RCC 7860 (cell line): ENCODE measurements at places on chromosomes 7 and 10.

DNA sequence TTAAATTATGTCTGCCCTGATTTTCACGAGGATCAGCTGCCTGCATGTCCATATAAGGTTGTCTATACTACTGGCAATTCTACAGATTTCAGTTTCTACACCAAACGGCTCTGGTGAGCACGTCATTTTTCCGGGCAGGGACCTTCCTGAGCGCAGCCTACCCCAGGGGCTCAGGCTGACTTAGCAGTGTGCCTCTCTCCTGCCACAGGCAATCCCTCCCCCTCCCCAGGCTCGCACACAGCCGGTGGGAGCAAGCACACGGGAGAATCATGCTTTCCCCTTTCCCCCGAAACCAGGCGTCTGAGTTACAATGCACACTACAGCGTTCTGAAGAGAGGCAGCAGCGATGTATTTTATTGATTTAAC, 1.7 kb downstream of the KLF6 start:
- DNase-seq = peak; percentile 72

DNA sequence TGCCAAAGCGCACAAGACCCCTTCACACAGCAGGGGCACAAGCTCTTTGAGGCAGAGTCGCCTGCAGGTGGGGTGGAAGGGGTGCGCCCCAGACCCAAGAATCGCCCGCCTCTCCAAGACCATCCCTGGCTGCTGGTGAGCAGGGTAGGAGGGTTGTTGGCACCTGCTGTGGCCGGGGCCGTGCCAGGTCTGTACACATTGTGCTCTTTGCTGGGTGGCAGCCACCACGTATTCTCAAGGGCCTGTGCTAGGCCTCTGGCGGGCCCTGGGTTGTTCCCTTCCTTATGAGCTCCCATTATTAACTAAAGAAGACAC, 84.4 kb downstream of the LHPP start:
- DNase-seq = no peak

- peak; percentile 61 for DNase-seq
Measured at GRCh38 chr7:34320926-34321661, 336.9 kb upstream of the NPSR1 start.

DNA sequence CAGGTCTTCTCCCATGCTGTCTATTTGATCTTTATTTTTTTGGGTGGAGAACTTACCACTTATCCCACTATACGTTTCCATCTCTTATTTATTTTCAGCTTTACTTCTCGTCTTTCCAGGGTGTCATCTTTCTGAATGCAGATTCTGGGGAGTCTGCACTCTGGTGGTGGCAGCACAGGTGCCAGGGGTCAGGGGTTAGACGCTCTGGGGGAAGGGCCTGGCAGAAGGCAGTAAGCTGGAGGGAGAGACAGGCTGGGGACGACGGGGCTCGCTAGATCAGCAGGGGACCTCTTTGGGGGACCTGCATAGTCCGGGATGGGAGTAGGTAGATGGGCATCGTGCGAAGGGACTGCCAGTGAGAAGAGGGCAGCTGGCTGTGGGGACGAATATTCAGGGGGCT, 22.3 kb downstream of the CHST12 start:
- no peak for DNase-seq

DNA sequence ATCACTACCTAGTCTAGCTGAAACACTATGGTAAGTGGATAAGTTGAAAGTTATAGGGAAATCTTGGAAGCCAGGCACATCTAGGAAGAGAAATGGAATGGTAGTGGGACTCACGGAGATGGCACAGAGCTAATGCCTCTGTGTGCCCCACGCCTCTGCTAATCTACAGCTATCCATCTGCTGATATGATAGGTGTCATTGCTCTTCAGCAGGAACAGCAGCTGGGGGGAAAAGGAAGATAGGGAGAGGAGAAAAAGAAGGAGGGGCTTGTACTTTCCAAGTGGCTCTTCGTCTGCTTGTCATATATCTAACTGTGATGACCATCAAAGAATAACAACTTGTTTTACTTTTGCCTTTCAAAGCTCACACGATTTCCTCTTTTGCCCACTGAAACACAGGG, 1199.1 kb upstream of the SORCS1 start:
- no peak for DNase-seq

GRCh38 chr7:91090684-91091083, 173.5 kb upstream of the FZD1 start:
- no peak for DNase-seq

GRCh38 chr10:13338390-13339110, 9.5 kb downstream of the SEPHS1 start:
- DNase-seq = no peak

GRCh38 chr7:128321044-128321422, 22.7 kb downstream of the RBM28 start:
- no peak for DNase-seq

- no peak for DNase-seq
Measured at GRCh38 chr10:84158550-84158949, 15.1 kb upstream of the GPR15LG start.

DNA sequence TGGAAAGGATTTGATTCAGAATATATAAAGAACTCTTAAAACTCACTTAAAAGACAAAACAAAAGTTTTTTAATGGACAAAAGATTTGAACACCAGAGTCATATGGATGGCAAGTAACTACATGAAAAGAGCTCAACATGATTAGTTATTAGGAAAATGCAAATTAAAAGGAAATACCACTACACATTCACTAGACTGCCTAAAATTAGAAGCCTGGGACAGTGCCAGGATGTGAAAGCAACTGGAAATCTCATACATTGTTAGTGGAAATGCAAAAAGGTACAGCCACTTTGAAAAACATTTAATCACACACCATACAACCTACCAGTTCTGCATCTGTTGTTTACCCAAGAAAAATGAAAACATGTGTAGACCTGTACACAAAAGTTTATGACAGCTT, 48.8 kb downstream of the RALA start:
- DNase-seq = no peak

GRCh38 chr10:13105184-13105583, 5.2 kb downstream of the OPTN start:
- no peak for DNase-seq

DNA sequence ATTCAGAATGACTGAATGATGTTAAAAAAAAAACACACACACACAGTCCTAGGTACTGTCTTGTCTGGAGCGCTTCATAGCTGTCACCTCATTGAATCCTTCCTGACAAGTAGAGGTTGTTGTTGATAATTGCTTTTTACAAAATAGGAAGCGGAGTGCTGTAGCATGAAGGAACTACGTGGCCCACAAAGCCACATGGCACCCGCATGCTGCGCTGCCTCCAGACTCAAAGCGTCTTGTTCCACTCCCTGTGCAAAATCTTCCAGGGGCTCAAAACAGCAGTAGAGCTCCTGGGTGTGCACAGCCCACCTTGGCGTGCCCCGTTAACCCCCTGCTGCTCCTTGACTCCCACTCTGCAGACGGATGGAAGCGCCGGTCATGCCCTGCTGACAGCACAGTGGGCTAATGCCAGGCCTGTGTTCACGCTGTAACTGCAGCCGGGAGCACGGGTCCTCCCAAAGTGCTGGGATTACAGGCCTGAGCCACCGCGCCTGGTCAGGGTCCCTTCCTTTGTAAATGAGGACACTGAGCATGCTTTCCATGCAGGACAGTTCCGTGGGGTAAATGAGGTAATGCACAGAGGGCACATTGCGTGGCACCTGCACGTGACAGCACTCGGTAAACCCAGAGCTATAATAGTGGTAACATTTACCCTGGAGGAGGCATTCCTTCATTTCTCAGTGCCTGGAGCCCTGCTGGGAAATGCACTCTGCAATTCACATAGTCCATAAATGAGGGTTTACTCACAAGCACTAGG, 91.1 kb upstream of the GNA12 start:
- DNase-seq = peak; percentile 33

- peak; percentile 52 for DNase-seq
Measured at GRCh38 chr7:27108390-27109127, 6.1 kb upstream of the HOXA2 start.

DNA sequence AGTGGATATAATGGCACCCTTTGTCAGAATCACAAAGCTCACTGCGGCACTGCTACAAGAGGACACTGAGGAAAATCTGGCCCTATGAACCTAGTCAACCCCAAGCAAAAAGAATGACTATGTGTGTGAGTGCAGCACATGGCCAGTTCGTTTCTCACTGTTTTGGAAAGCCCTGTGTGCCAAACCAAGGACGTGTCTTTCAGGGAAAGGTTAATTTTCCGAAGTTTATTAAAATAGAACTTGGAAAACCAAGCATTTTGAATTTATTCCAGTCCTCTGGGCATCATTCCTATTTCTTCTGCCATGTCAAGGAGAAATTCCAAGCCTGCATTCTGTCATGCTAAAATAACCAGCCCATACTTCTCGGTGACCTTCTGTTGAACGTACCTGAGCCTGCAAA, 471.8 kb downstream of the PLXDC2 start:
- no peak for DNase-seq

GRCh38 chr7:97025983-97026714, 1.5 kb upstream of the DLX5 start:
- no peak for DNase-seq

DNA sequence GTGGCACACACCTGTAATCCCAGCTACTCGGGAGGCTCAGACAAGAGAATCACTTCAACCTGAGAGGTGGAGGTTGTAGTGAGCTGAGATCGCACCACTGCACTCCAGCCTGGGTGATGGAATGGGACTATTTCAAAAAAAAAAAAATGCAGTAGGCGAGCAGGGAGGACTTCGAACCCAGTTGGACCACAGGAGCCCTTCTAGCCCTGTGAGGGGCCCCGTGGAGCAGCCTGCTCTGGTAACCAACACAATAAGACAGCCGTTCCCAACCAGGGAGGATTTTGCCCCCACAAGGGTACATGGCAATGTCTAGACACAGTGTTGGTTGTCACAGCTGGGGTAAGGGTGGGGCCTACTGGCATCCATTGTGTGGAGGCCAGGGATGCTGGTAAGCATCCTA, 63.9 kb upstream of the BTBD16 start:
- no peak for DNase-seq

DNA sequence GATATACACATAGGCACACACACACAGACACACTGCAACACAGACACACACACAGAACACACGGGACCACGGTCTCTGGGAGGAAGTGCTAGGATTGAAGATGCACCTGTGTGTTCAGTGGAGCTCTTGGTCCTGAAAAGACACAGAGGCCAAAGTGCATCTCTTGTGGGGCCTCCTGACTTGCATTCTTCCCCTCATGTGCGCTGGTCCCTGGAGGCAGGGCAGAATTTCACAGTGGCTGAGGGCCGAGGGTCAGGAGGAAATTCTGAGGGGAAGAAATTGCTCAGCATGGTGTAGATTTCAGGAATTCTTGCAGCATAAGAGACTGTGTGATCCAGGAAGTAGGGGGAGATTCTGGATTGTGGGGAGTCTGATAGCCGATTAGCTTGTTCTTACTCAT, 35.9 kb downstream of the WDFY4 start:
- DNase-seq = no peak
